ENCODE measurements at places on chromosomes 2 and 18.
A peak's percentile ranks its signal among the peaks of the same experiment; 100 is the strongest.

DNA sequence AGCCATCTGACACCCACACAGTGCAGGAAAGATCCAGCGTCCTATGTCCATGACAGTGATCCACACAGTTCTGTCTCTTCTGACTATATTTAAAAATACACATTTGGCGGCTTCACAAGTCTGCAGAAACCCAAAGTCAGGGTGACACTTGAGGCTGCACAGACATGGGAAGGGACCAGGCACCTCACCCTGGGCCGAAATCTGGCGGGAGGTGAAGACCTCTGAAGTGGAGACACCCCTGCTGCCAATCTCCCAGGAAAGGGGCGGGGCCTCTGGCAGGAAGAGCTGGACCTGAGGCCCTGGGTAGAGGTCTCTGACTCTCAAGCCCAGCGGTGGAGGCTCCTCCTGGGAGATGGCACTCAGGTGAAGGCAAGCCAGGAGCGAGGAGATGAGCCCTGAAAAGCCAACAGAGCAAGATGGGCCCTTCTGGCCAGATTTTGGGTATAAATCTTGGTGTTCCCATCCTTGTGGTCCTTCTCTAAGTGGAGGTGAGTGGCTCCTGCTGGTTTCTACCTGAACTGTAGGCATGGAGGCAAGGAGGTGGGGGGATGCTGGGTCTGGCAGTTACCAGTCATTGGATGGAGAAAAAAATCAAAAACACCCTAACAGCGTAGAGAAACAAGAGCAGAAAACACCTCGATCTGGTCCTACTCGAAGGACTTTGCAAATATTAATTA is 248.4 kb downstream of the HDAC4 start:
- no peak overlapping the region for H3K4me3 ChIP-seq
- no peak for DNase-seq
- H3K4me1 ChIP-seq: peaks cover 13% of the 10 kb centered on the region
- H3K27me3 ChIP-seq: no peaks in the 10 kb centered on the region

DNA sequence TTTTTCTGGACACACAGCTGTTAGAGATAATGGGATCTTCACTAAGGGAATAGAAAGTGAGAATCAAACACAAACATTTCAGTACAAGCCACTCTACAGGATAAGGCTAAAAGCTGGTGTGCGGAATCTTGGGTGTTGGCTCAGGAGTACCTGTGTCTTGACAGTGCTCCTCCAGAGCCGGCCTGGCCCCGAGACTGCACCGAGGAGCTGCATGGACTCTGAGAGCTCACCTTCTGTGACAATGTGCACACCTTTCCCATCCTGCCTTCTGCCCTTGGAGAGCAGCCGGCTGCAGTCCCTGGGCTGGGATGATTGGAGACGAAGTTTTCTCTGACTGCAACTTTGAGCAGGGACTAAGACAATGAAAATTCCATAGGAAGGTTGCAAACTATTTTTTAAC is 89.1 kb downstream of the TMEM182 start:
- no peak overlapping the region for H3K27ac ChIP-seq
- no peak overlapping the region for H3K4me3 ChIP-seq
- no peaks in the 10 kb centered on the region for H3K36me3 ChIP-seq
- no peak for DNase-seq
- H3K27me3 ChIP-seq: peaks cover 11% of the 10 kb centered on the region
- no peaks in the 10 kb centered on the region for H3K4me1 ChIP-seq

- no peak for DNase-seq
- H3K4me3 ChIP-seq: no peak overlapping the region
- H3K36me3 ChIP-seq: peaks cover 10% of the 10 kb centered on the region
- no peaks in the 10 kb centered on the region for H3K4me1 ChIP-seq
- H3K27ac ChIP-seq: no peak overlapping the region
- no peaks in the 10 kb centered on the region for H3K27me3 ChIP-seq
Observed at GRCh38 chr2:3204031-3204821, 173.4 kb downstream of the EIPR1 start.

GRCh38 chr2:201930831-201931230 is 102.8 kb upstream of the FZD7 start:
- no peak overlapping the region for H3K27ac ChIP-seq
- H3K36me3 ChIP-seq: no peaks in the 10 kb centered on the region
- peaks cover 4% of the 10 kb centered on the region for H3K27me3 ChIP-seq
- no peak for DNase-seq
- H3K4me1 ChIP-seq: no peaks in the 10 kb centered on the region
- H3K4me3 ChIP-seq: no peak overlapping the region

- DNase-seq: no peak
- no peak overlapping the region for H3K4me3 ChIP-seq
- no peaks in the 10 kb centered on the region for H3K36me3 ChIP-seq
- no peaks in the 10 kb centered on the region for H3K4me1 ChIP-seq
- no peaks in the 10 kb centered on the region for H3K27me3 ChIP-seq
- H3K27ac ChIP-seq: no peak overlapping the region
Observed at GRCh38 chr2:83787189-83787588, 671.9 kb downstream of the SUCLG1 start.

GRCh38 chr2:148132412-148132811 is 111.5 kb downstream of the MBD5 start:
- peaks cover 2% of the 10 kb centered on the region for H3K4me1 ChIP-seq
- no peaks in the 10 kb centered on the region for H3K36me3 ChIP-seq
- no peak overlapping the region for H3K27ac ChIP-seq
- H3K4me3 ChIP-seq: no peak overlapping the region

- H3K27me3 ChIP-seq: peaks cover 15% of the 10 kb centered on the region
- DNase-seq: peak; percentile 72
- H3K27ac ChIP-seq: no peak overlapping the region
- peaks cover 20% of the 10 kb centered on the region for H3K4me1 ChIP-seq
- H3K4me3 ChIP-seq: peak overlapping the region; percentile 58
Observed at GRCh38 chr18:49949951-49950395, 136.6 kb upstream of the ACAA2 start.

DNA sequence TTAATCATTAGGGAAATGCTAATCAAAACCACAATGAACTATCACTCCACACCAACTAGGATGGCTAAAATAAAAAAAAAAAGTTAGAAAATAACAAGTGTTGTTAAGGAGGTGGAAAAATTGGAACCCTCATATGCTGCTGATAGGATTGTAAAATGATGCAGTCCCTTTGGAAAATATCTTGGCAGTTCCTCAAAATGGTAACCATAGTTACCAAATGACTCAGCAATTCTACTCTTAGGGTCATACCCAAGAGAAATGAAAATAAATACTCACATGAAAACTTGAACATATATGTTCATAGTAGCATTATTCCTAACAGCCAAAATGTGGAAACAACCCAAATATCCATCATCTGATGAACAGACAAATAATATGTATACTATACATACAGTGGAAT is 15.7 kb upstream of the ACVR2A start:
- no peaks in the 10 kb centered on the region for H3K4me1 ChIP-seq
- H3K27me3 ChIP-seq: peaks cover 13% of the 10 kb centered on the region
- H3K27ac ChIP-seq: no peak overlapping the region
- DNase-seq: no peak
- H3K36me3 ChIP-seq: no peaks in the 10 kb centered on the region

DNA sequence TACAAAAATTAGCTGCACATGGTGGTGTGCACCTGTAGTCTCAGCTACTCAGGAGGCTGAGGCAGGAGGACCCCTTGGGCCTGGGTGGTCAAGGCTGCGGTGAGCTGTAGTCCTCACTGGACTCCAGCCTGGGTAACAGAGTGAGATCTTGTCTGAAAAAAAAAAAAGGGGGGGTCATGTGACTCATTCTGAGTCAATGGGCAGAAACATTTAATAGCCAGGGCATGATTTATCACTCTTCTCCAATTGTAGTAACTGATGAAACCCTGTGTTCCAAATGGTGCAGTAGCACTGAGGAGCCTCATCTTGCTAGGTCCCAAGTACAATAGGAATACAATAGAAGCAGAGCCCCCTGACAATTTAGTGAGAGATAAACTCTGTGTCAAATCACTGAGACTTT is 78.9 kb upstream of the CCDC68 start:
- no peaks in the 10 kb centered on the region for H3K36me3 ChIP-seq
- no peaks in the 10 kb centered on the region for H3K4me1 ChIP-seq
- DNase-seq: no peak

- DNase-seq: peak; percentile 83
- no peaks in the 10 kb centered on the region for H3K36me3 ChIP-seq
- no peaks in the 10 kb centered on the region for H3K4me1 ChIP-seq
- peaks cover 10% of the 10 kb centered on the region for H3K27me3 ChIP-seq
- H3K27ac ChIP-seq: no peak overlapping the region
- H3K4me3 ChIP-seq: no peak overlapping the region
Observed at GRCh38 chr2:238720232-238720672, 127.6 kb upstream of the TWIST2 start.

GRCh38 chr18:22601481-22601880 is 183.8 kb upstream of the CTAGE1 start:
- H3K4me1 ChIP-seq: no peaks in the 10 kb centered on the region
- no peak overlapping the region for H3K27ac ChIP-seq
- H3K36me3 ChIP-seq: no peaks in the 10 kb centered on the region
- H3K4me3 ChIP-seq: no peak overlapping the region
- DNase-seq: no peak

DNA sequence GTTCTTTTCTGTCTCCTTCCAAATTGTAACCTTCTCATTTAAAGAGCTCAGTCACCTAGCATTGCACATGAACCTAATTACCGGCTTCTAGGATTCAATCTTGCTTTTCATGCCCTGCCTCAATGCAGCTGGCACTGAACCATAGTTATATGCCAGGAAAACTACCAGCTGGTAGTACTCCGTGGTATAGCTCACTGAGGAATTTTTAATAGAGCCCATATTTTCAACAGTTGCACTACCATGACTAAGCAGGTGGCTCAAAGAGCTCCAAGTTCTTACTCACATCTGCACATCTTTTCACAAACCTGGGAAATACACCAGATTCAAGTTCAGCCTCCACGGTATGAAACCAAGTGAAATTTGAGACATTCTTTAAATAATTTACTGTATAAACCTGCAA is 363.5 kb downstream of the GRB14 start:
- H3K36me3 ChIP-seq: no peaks in the 10 kb centered on the region
- H3K27ac ChIP-seq: no peak overlapping the region
- no peaks in the 10 kb centered on the region for H3K4me1 ChIP-seq
- no peak overlapping the region for H3K4me3 ChIP-seq

- H3K4me1 ChIP-seq: peaks cover 30% of the 10 kb centered on the region
- H3K27ac ChIP-seq: peak overlapping the region; percentile 93
- peak overlapping the region; percentile 91 for H3K4me3 ChIP-seq
- no peaks in the 10 kb centered on the region for H3K27me3 ChIP-seq
Observed at GRCh38 chr2:105328281-105329196, 996 bp downstream of the TGFBRAP1 start.

GRCh38 chr18:46719388-46719787 is 37.5 kb downstream of the ST8SIA5 start:
- H3K4me1 ChIP-seq: no peaks in the 10 kb centered on the region
- H3K27me3 ChIP-seq: peaks cover 2% of the 10 kb centered on the region
- no peak overlapping the region for H3K4me3 ChIP-seq
- no peak for DNase-seq
- no peak overlapping the region for H3K27ac ChIP-seq
- H3K36me3 ChIP-seq: no peaks in the 10 kb centered on the region

GRCh38 chr2:160139350-160139749 is 60.7 kb downstream of the ITGB6 start:
- no peak for DNase-seq
- peaks cover 4% of the 10 kb centered on the region for H3K27me3 ChIP-seq
- no peak overlapping the region for H3K4me3 ChIP-seq

- H3K36me3 ChIP-seq: no peaks in the 10 kb centered on the region
- H3K4me1 ChIP-seq: no peaks in the 10 kb centered on the region
- peaks cover 33% of the 10 kb centered on the region for H3K27me3 ChIP-seq
- no peak overlapping the region for H3K4me3 ChIP-seq
- DNase-seq: no peak
- no peak overlapping the region for H3K27ac ChIP-seq
Observed at GRCh38 chr18:22789600-22789999, 143.5 kb upstream of the RBBP8 start.

DNA sequence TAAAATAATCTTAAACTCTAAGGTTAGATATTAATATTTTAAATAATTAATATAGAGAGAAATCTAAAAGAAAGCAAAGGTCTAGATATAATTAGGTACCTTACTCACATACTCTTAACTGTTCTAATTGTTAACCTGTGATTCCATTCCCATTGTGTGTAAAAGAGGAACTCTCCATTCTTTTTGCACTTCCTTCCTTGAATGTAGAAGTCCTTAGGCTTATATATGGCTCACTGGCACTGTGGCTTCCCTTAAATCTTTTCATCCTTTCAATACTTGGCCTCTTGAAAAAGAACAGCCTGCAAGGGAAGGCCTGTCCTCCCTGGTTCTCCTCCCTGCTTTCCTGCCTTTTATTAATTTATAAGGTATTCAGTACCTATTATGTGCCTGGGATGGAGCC is 182.8 kb upstream of the FOSL2 start:
- H3K27me3 ChIP-seq: peaks cover 2% of the 10 kb centered on the region
- no peak overlapping the region for H3K4me3 ChIP-seq
- no peak overlapping the region for H3K27ac ChIP-seq
- DNase-seq: no peak
- H3K4me1 ChIP-seq: no peaks in the 10 kb centered on the region

DNA sequence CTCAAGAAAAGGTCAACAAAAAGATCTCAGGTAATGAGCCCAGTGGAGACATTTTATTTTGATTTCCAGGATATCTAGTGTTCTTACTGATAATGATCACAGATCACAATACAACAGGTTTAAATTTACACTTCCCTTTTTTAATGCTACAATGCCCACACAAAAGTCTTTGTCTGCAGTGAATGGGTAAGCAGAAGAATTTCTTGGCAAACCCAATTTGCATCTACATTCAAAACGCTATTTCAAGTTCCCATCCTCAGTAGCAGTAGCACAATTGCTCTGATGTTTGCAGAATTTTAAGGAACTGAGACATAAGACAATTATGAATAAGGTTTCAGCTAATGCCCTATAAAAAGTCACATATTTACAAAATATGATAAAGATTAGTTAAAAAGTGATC is 929.4 kb upstream of the PIK3C3 start:
- no peaks in the 10 kb centered on the region for H3K27me3 ChIP-seq
- no peaks in the 10 kb centered on the region for H3K36me3 ChIP-seq

DNA sequence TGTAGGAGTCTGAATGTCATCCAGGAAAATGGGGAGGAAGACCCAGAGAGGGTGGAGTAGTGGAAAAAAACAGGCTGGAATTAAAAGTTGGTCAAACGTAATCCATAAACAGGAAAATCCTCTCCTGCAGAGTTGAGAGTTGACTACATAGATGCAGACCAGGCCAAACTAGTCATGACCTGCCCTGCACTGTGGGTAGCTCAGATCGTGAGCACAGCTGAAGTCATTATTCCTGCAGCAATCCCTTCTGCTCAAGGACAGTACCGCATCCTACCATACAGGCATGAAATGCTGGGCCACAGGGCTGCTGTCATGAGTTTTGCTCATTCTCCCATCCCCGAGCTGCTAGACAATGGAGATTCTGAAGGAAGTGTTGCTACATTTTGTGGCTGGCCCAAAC is 352.2 kb downstream of the EN1 start:
- H3K4me1 ChIP-seq: no peaks in the 10 kb centered on the region
- DNase-seq: no peak
- no peak overlapping the region for H3K4me3 ChIP-seq
